Coronary artery (tissue), 2 donors: ENCODE measurements at places on chromosomes 11 and 22.

- no peak for DNase-seq
Measured at GRCh38 chr11:117299351-117300282, 8.5 kb downstream of the BACE1-AS start.

GRCh38 chr11:12961615-12962014 lies 47.5 kb upstream of the RASSF10 start:
- no peak for DNase-seq

GRCh38 chr11:26510756-26511155 lies 61.3 kb downstream of the MUC15 start:
- DNase-seq: no peak

GRCh38 chr11:85947431-85948272 lies 92.5 kb downstream of the CCDC83 start:
- DNase-seq: no peak

DNA sequence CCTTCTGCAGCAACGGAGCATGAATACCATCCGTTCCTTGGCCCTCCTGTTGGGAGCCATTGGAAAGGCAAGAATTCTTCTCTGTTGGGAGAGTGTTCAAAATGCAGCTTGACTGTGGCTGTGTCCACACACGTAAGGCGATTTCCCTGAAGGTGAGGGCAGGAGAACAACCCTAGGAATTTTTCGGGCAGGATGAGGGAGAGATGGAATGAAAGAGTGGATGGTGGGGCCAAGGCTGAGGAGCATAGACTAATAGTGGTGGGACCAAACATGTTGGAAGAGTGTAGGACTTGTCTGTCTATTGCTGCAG lies 924.9 kb downstream of the TBC1D22A start:
- DNase-seq: no peak

DNA sequence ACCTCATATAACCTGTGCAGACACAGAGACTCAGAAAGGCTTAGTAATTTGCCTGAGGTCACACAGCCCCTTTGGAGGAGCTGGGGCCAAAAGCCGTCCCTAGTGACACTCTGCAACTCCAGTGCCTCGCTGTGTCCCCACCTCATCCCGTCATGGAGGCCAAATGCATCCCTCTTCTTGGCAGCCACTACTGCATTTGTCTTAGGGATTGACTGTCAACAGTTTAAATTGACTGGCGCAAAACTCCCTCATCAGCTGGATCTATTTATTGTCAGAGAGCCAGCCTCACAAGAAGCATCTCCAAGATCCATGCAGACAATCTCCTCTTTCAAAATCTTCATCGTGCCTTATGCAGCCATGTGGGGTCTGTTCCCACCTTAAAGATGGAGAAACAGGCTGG lies 35.7 kb downstream of the ANO1 start:
- DNase-seq: no peak

GRCh38 chr11:134146598-134146997 lies 77.2 kb downstream of the NCAPD3 start:
- no peak for DNase-seq

- DNase-seq: no peak
Measured at GRCh38 chr11:45879803-45880686, 5.4 kb upstream of the MAPK8IP1 start.

DNA sequence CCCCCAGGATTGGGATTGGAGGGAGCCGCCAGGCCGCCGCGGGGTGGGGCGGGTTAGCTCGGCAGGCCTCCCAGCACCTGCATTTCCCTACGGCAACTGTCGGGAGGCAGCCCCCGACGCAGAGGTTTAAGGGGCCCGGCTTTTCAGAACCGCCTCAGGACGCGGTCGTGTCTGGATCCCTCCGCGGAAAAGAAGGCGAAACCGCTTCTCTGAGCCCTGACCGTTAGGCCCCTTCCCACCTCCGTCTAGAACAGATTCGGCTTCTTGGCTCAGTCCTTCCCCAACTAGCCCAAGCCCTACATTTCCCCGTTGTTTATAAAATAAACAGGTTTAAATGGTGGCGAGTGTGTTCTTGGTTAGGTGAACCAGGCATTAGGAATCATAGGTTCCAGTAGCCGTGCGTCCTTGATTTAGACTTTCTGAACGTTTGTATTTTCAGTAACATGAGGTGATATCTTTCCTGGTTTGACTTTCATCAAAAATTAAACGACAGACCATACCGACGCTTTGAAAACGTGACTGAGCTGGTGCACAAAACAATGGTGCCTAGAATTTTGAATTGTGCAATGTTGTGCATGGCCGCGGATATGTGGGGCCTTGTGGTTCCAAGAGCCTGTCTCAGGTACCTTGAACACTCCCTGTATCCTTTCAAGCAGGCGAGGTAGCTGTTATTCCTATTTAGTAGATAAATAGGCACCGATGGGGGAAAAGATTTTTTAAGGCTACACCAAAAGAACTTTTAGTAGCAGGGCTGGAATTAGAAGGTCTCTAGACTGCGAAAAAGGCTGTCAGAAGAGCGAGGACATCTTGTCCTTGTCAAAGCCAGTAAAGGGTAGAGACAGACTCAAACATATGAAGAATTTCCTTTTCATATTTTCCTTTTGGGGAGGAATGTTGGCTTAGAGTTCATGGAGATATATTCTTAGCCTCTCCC lies 1.2 kb upstream of the HSPA8 start:
- DNase-seq: peak; percentile 80

DNA sequence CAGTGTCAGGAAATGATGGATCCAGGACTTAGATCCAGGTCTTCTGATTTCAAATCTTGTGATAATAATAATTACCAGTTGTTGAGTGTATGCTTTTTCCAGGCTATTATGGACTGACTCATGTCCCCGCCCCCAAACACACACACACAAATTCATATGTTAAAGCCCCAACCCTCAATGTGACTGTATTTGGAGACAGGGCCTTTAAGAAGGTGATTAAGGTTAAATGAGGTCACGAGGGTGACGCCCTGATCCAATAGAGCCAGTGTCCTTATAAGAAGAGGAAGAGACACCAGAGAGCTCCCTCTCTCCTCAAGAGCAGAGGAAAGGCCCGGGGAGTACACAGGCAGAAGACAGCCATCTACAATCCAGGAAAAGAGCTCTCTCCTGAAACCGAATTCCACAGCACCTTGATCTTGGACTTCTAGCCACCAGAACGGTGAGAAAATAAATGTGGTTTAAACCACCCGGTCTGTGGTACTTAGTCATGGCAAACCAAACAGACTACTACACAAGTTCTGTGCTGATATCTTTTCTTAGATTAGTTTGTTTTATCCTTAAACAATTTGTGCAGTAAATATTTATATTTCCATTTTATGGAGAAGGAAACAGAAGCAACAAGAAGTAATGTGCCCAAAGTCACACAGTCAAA lies 8.2 kb downstream of the TMPRSS5 start:
- no peak for DNase-seq

GRCh38 chr22:23786261-23786710 lies 480 bp upstream of the SMARCB1 start:
- no peak for DNase-seq

DNA sequence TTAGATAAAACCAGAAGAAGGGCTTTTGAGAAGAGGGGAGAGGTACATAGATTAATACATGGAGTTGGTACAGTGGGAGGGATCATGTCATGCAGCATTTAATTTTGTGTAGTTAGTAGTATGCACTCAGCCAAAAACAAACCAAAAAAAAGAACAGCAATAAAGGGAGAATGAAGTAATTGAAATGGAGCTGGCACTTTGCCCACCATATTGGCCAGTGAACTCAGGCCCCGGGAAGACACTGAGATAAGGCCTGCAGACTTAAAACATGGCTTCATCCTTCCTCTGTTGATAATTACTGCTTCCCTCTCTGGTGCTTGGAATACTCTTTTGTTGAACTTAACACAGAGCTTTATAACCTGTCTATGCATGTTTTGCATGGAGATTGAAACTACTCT lies 3.1 kb downstream of the PANX1 start:
- no peak for DNase-seq

GRCh38 chr11:2796091-2796490 lies 89.5 kb downstream of the CDKN1C start:
- DNase-seq: no peak

- no peak for DNase-seq
Measured at GRCh38 chr11:124930799-124931198, 5.0 kb downstream of the HEPACAM start.

GRCh38 chr11:65767406-65767805 lies 13.4 kb downstream of the AP5B1 start:
- DNase-seq: no peak

GRCh38 chr11:1765871-1766718 lies 2.4 kb upstream of the CTSD start:
- DNase-seq: no peak

DNA sequence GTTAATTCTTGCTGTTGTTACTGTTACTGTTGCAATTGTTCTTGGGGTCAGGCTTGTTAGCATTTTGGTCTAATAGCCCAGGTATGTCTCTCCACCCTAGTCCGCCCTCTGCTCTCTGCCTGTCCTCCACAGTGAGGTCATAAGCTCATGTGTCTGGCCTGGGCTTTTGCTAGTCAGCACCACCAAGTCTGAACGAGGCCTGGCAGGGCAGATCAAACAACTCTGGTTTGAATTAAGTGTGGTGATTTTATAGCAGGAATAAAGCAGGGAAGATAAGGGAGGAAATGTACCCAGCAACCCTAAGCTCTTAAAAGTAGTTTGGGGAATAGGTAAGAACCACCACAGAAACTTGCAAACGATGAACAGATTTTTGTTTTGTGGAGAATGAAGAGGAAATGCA lies 98.7 kb downstream of the ABTB2 start:
- DNase-seq: no peak

DNA sequence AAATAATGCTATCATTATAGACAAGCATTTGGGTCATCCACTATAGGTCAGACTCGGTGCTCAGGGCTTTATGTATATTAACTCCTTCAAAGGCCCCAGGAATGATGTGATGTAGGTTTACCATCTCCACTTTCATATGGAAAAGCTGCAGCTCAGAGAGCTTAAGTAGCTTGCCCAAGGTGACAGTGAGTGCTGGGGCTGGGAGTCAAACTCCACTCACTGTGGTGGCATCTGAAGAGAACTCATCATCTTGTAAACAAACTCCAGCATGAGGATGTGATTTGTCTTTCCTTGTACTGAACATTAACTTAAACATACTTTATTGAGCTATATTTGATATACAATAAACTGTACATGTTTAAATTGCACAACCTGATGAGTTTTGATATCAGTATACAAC lies 25.4 kb downstream of the TENM4 start:
- no peak for DNase-seq

DNA sequence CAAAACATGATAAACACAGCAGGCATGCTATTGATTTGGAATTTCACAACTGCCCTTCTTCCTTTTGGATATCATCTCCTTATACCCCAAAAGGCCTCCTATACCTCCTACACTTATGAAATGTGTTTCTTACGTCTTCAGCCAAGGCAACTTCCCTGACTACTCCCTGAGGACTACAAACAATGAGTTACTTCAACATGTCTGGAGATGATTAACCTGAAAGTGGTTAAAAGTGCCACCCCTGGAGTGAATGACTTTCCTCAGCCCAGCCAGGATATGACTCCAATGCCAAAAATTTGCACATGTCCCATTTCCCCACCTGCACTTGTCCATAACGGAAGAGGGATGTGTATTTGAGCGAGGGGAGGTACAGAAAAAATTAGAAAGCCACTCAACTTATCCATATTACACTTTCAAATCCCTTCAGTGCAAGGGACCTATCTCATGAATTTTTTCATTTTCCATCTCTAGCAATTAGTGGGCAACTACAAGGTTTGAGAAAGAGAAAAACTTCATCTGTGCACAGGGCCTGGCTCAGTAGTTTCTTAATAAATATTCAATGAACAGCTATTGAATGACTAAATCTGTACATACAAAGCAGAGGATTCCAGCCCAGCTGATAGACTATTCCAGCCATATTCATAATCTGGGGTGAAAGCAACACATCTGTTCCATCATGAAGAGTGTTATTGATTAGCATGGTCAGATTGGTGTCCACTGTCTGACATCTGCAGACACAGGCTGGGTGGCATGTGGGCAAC lies 36.8 kb downstream of the KIRREL3 start:
- DNase-seq: no peak

- DNase-seq: no peak
Measured at GRCh38 chr11:85118151-85118550, 509.0 kb downstream of the DLG2 start.

DNA sequence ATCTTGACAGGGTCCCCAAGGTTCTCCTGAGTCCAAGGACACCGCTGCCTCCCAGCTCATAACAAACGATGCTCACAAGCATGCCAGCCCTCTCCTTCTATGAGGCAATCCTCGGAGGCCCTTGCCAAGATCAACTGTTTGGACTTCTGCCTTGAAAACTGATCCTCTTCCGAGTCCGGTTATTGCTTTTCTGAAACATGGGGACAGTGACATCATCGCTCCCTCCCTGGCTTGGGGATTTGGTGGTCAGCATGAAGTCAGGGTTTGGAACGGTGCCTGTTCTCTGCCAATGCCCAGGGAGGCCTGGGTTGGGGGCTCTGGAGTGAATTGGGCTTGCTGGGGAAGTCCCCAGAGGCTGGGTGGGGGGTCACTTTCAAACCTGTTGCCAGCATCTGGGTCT lies 149.3 kb downstream of the FBXO7 start:
- DNase-seq: peak; percentile 85
